ENCODE measurements at places on chromosomes 6 and 20.

- no peak for DNase-seq
These were observed 57.2 kb downstream of the GINS1 start for GRCh38 chr20:25464501-25465242.

DNA sequence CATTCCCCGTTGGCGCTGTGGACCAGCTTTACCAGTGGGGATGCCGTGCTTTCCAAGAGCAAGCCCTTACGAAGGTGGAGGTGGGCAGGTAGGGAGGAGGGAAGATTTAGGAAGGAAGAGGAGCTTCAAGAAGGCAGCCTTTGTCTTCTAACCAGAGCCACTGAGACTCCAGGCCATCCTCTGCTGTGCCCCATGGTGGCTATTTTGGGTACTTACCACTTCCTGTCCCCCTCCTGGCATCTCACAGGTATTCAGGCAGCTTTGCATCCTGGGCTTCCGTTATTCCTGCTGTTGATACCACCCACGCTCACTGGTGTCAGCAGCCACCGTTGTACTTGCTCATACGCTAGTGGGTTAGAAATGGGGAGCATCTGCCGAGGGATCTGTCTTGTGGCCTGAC, 22.9 kb downstream of the ERMARD start:
- DNase-seq, result no peak

GRCh38 chr20:22700367-22700766, 116.0 kb upstream of the FOXA2 start:
- no peak for DNase-seq

- DNase-seq, result no peak
These were observed 54.4 kb upstream of the SLCO4A1 start for GRCh38 chr20:62587757-62588402.

GRCh38 chr20:63896264-63897105, 1.6 kb downstream of the DNAJC5 start:
- peak; percentile 9 for DNase-seq

GRCh38 chr6:40054602-40055001, 120.3 kb upstream of the MOCS1 start:
- no peak for DNase-seq

DNA sequence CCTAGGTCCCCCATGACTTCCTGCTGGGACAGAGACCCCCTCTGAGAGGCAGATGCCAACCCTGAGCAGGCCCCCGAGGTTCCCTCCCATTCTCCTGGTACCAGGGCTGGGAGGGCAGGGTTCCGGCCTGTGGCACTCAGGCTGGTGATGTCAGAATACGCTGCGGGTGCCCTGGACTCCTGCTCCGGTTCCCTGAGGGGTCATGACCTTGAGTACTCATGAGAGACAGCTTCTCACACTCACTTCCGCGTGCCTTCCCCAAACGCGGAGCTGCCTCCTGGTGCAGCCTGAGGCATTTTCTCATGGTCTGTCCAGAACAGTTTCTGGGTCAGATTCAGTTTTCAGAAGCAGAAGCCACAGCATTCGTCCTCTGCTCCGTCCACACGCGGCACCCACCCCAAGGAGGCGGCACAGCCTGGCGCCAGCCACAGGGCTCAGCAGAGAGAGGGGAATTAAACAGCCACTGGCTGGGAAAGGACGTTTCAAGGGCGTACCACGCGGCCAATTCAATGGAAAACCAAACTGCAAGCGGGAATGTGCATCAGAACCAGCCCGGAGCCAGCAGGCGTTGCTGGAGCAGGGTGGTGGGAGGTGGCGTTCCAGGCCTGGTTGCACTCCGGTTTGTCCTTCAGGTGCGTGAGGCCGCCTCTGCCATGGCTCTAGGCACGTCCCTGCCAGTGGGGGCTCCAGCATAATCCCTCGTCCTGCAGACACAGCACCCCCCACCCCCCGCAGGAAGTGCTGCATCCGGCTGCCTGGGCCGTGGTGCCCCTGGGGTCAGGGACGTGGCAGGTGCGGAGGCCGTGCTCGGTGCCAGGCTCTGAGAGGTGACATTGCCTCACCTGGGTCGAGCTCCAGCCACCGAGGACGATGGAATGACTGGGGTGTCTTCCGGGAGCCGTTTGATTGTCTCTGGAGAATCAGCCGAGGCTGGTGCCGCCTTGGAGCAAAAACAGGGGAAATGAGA, 58.3 kb upstream of the BHLHE23 start:
- DNase-seq, result no peak

Data from activated gamma-delta T cell treated with Interleukin-2 at 50 U/mL for 16 hours (primary cell).